ENCODE measurements at places on chromosomes 12 and 14.

GRCh38 chr12:56413392-56413791 lies 35.8 kb downstream of the TIMELESS start:
- DNase-seq, result no peak

DNA sequence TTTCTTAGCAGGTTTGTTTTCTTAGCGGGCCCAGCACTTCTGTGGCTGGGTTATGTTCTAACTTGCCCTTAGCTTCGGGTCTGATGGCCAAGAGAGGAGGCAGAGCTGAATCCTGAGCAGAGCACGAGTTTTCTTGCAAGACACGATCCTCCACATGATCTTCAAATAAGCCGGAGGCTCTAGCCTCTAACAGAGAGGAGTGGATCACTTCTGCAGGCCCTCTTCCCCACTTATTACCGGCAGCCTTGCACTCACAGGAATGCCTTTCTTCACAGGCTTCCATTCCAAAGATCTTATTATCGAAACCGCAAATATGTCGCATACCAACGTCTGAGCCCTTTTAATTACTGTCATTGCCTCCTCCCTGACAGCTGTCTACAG lies 79.5 kb downstream of the SINHCAF start:
- no peak for DNase-seq

GRCh38 chr12:59890896-59891579 lies 295.2 kb downstream of the SLC16A7 start:
- no peak for DNase-seq

DNA sequence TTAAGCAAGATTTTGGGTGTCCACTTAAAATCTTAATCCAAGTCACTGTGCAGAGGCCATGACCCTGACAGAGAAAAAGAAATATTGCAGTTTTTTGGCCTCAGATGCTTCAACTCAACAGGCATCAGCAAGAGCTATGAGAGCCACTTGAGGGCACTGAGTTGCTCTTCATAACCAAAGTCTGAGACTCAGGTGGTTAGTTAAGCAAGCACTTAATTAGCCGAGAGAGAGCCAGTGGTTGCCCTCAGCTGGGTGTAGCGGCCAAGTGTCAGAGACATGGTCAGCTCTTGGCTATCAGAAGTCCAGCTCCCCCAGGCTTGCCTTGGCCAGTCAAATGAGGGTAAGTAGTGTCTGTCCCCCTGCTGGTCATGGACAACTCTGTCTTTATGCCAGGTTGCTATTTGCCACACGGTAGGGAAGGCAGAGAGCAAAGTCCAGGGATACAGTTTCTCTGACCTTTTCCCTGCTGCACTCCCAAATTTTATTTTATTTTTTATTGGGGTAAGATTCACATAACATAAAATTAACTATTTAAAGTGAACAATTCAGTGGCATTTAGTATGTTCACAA lies 9.0 kb upstream of the KRT71 start:
- DNase-seq, result no peak

DNA sequence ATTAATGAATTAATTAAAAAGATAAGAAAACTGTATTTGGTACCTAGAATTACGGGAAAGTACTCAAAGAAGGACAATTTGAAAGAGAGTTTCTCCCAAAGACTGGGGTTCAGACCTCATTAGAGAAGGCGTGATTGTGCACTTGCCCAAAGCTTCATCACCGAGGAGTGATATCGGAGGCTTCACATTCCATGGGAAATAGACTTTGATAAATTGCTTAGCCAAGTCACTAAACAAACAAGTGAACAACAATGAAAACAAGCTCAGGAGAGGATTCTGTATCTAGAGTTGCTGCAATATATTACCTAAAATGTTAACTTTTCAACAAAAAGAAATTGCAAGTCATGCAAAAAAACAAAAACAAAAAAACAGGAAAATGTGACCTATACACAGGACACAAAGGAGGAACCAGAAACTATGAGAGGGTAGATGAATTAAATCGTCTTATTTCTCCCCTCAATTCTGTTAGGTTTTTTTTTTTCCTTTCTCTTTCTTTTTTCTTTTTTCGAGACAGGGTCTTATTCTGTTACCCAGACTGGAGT lies 3.4 kb downstream of the SPATA7 start:
- DNase-seq, result no peak

DNA sequence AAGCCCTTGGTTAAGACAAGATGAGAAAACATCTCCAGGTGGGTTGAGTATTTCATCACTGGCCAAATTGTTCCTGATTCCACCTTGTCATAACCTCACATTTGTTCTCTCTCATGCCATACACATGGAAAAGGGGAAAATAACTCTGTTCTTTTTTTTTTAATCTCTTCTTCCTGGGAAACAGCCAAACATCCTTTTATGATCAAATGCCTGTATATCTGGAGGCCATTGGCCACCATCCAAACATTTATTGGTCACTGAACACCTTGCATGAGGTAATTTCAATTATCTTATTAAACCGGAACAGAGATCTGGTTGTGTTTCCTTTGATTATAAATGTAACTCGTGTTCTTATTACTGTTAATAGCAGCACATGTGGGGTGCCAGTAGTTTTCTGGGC lies 469.6 kb downstream of the NPAS3 start:
- no peak for DNase-seq

DNA sequence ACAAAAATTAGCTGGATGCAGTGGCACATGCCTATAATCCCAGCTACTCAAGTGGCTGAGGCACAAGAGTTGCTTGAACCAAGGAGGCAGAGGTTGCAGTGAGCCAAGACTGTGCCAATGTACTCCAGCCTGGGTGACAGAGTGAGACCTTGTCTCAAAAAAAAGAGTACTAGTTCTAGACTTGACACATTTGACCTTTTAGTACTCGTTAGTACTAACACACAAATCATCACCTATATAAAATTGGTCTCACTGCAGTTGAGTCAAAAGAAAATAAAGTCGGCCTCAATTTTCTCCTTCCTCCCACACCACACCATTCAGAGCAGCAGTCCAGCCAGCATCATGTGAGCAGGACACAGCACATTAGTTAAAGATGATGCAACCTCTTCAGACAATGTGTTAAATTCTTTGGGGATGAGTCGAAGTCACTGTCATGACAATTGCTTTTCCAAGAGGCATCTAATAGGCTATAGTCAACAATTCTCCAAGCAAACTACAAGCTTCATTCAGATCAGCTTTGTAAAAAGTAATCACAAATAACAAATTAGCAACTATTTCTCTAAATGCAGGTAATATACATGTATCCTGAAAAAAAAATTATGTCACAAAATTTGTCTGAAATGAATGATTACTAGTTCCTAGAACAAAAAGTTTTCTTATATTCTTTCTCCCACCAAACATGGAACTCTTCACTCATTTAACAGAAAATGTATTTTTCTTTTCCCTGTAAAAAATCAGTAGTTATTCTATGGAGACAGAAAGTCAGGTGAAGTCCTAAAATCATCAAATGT lies 55.6 kb downstream of the CLIP1 start:
- DNase-seq, result no peak

DNA sequence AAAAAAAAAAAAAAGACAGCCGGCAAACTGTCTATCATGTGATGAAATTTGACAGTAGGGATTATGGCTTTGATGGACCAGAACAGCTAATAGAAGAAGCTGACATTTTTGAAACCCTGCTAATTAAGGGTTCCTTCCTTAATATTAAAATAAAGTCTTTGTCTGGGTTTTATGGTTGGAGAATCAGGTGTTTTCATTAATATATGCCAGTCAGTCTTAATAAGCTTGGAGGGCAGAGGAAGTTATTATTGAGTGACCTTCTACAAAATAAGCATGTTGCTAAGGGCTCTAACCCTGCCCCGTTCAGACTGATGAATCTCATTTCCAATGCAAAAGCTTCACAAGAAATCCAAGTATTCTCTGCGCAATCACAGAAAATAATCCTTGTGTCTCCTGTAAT lies 289.8 kb downstream of the EGLN3 start:
- no peak for DNase-seq

GRCh38 chr12:121778567-121779421 lies 14.7 kb downstream of the RHOF start:
- DNase-seq, result no peak

DNA sequence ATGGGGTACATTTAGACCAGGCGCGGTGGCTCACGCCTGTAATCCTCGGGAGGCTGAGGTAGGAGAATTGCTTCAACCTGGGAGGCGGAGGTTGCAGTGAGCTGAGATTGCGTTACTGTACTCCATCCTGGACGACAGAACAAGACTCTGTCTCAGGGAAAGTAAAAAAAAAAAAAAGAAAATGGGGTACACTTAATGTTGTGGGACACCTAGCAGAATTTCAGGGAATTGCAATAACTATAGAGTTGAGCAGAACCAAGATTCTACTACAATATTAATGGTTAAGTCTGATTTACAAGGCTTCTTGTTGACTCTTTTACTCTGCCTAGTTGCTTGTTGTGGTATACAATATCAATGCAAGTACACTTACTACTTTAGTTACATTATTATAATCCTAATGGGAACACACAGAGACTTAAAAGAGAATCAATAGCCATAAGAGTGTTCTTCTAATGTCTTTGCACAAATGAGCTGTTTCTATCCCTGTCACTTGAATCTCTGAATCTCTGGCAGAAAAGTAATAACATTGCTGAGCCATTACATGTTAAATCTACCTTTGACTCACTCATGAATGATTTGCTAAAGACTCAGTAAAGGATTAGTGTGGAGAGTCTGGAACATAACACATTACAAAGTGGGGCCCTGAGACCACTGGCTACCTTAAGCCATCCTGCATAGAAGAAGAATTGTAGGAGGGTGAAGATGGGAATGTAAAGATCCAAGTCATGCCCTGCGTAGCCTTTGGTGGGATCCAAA lies 22.7 kb downstream of the BEST3 start:
- no peak for DNase-seq

DNA sequence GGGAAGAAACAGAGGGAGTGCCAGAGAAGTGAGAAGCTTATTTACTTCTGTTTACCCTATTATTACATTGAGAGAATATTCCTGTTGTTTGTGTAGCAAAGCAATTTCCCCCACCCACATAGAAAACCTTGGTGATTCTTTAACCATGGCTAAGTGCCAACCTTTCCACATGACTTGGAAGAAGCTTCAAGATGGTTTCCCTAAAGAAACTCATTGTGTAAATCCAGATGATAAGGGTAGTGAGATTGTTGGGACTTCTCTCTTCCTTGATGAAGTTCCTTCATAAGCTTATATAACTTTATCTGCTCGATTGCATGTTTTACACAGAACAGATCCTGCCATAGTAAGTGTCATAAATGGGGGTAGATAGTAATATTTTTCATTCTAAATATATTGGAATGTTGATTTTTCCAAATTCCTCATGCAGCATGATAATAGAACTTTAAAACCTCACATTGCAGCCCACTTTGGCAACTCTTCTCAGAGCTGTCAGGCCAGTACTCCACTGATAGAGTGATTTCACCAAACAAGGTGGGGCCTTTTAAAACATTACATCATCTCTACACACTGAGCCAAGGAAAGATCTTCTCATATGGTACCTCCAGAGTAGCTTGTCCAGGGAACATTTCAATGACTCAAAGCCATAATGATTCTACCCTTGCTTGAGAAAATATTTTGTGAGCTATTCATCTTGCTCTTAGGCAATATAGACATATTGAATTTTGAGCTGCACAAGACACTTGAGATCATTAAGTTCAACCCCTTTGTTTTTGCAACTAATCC lies 47.8 kb upstream of the KIF21A start:
- DNase-seq, result no peak

DNA sequence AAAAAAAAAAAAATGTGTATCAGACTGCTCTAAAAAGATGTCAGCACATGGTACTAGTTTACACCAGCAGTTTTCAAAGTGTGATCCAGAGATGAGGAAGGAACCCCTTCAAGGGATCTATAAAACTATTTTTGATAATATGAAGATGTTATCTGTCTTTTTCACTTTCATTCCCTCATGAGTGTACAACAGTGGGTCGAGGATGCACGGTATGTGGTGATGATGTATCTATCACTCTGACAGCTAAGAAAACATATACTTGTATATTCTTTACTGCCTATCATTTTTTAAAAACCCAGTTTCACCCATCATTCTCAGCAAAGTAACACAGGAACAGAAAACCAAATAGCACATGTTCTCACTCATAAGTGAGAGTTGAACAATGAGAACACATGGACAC lies 12.4 kb downstream of the DUSP16 start:
- DNase-seq, result no peak

DNA sequence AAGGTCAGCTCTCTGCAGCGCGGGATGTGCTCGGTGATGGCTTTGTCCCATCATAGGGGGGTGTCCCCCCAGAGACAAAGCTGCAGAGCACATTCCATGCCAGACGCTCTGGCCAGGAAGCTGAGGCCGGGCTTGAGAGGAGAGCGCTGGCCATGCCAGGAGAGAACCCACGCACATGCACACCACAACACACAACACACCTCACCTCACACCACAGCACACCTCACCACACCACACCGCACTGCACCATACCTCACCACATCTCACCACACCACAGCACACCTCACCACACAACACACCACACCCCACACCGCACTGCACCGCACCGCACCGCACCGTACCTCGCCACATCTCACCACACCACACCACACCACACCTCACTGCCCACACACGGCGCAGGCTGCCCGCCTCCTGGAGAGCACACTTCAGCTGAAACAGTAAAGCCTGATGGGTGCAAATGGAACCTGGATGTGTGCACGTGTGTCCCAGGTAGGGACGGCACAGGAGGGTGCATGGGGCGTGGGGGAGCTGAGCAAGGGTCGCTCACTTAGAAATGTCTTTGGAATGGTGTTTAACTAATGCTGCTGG lies 10.8 kb downstream of the ANKRD9 start:
- no peak for DNase-seq

GRCh38 chr12:79635676-79636075 lies 55.1 kb downstream of the PAWR start:
- no peak for DNase-seq

DNA sequence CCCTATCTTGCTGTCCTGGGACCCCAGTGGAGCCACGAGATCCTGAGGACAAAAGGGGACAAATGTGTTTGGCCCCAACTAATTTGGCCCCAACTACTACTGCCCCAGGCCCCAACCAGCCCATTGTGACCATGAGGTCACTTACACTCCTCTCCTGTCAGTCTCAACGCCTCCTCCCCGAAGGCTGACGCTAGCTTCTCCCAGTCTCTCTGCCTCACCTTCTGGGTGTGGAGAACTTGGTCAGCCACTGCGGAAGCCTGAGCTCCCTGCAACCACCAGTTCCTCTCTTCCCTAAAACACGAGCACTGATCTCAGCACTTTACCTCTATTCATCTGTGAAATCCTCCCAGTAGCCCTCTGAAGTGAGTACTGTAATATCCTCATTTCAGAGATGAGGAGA lies 13.3 kb downstream of the FAM181A start:
- DNase-seq, result no peak
